ENCODE measurements at places on chromosomes 3 and 15. TPM values are rescaled to one million over a fixed set of nuclear protein-coding genes. Genes with fewer than 3 reads are reported as not detected.

The SLTM gene
- 42.1 TPM for total RNA-seq

The OR5K2 gene
- total RNA-seq: not detected

The CTXN2 gene
- not detected for total RNA-seq

The SPINK8 gene
- not detected for total RNA-seq

The TLR9 gene
- total RNA-seq: 0.29 TPM

The CASR gene
- total RNA-seq: not detected

The MEIS2 gene
- total RNA-seq: 21.1 TPM

The PLSCR2 gene
- not detected for total RNA-seq

The USP4 gene
- 37.1 TPM for total RNA-seq

The RFTN1 gene
- total RNA-seq: 28.8 TPM

The DOCK3 gene
- 3.8 TPM for total RNA-seq

The SNTN gene
- not detected for total RNA-seq

The P2RY13 gene
- 1.0 TPM for total RNA-seq

The SPATA12 gene
- not detected for total RNA-seq

The MNS1 gene
- total RNA-seq: 1.2 TPM

The ADGRG7 gene
- total RNA-seq: not detected

The NMB gene
- total RNA-seq: 31.6 TPM

- no peak for DNase-seq
Measured at GRCh38 chr15:75923756-75924155, 20.1 kb downstream of the FBXO22 start.

DNA sequence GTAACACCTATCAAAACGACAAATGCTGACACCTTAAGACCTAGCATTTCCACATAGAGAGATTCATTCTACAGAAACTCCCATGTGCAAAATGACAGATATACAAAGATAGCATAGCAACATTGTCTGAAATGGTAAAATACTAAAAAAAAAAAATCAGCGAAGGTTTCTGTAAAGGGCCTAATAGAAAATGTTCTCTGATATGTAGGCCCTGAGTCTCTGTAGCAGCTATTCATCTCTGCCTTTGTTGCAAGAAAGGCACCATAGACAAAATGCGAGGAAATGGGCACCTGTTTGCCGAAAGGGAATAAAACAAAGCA lies 631 bp upstream of the MFGE8 start:
- DNase-seq: no peak

DNA sequence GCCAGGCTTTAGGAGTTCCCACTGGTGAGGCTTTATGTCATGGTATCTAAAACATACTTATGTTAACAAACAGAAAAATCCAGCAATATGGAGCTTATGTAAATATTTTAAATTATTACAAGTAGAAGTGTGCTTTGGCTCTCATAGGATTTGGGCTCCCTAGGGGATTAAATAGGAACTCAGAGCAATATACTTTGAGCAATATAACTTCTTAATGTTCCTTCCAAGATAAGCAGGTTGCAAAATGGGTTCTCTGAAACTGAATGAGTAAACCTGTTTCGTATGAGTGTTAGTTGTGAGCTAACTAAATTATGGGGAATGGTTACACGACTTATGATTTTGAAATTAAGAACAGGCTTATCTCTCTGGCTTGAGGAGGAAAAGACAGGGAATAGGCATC lies 366.1 kb upstream of the ZNF385D start:
- DNase-seq: no peak

- no peak for DNase-seq
Measured at GRCh38 chr3:42556089-42556632, 25.6 kb downstream of the SEC22C start.

- no peak for DNase-seq
Measured at GRCh38 chr3:64311424-64312061, 86.3 kb upstream of the PRICKLE2 start.

DNA sequence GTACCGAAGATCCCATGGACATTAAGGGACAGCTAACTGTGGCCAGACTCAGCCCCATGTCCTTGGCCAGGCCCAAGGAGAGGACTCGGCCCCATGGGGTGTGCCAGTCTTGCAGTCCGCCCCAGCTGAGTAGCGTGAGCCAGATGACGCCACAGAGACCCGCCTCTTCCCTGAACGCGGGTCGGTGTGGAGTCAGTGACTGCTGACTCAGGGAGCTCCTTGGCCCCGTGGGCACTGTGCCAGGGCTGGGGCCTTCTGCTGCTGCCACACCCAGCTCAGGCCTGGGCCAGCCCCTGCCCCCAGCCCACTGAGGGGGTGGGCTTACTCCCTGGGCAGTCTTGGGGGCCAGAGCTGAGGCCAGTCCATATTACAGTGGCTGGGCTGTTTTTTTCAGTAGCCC lies 52.8 kb downstream of the PLXNA1 start:
- peak; percentile 80 for DNase-seq

- DNase-seq: peak; percentile 69
Measured at GRCh38 chr15:83108266-83109219, 1.1 kb downstream of the TM6SF1 start.

DNA sequence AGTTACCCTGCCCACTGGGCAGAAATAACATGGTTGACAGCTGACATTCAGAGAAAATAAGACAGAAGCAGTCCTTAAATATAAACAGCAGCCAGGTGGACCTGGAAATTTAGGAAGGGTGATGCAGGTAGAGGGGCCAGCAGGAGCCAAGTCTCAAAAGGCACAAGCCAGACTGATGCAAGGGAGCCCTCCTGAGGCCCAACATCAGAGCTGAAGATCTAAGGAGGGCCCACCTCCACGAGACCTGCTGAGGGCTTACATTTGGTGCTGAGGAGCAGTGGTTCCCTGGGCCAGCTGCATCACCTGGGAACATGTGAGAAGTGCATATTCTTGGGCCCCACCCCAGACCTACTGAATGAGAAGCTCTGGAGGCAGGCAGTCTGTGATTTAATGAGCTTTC lies 105.5 kb upstream of the TRIM42 start:
- DNase-seq: no peak

DNA sequence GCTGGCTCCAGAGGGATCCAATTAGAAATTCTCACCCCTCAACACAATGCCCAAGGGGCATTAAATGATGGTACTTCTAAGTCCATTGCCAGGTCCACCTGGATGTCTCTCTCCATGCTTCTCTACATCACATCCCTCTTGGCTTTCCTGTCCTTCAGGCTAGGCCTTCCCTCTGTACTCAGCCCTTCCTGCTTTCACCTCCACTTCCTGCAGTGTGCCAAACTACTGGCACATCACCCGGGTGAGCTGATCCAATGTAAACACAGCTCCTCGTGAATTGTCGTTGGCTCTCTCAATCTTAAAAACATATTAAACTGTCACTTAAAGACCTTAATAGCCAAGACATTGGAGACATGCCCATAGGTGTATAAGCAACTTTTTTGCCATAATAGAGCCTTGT lies 4.0 kb downstream of the LMCD1 start:
- no peak for DNase-seq

GRCh38 chr15:74604983-74605794 lies 10.4 kb upstream of the CLK3 start:
- no peak for DNase-seq

DNA sequence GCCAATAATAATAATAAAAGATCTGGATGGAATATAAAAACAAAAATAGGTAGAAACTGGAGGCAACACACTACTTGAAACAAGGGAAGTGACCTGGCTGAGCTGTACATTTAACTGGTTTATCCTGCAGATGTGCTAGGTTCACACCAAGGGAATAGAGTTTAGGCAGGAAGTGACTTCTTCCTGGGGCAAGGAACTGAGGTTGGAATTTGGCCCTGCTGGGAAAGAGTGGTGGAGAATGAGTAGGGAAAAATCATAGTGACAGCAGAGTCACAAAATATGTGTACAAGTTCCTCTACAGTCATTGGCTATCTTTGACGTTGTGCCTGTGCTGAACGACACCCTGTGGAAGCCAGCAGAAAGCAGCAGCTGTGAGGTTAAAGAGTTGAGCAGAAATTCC lies 44.1 kb downstream of the ARHGAP11B start:
- DNase-seq: no peak

GRCh38 chr15:69032703-69033373 lies 18.3 kb downstream of the NOX5 start:
- no peak for DNase-seq

GRCh38 chr15:85793641-85794597 lies 806 bp downstream of the KLHL25 start:
- peak; percentile 53 for DNase-seq

DNA sequence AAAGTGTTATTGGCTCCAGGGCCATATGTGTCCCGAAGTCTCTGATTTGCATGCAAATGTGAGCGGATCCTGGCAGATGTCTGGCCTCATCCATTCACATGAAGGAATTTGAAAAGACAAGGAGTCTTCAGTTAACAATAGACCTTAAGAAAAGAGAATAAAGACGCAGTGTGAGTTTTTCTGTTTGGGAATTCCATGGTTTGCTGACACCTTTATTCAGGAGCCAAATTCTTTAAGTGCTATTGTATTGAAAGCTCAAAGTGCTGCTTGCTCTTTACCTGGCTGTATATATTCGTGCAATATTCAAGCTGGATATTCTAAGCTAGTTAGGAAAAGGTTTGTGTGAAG lies 2.2 kb downstream of the LRRN1 start:
- DNase-seq: no peak

GRCh38 chr3:177792311-177793030 lies 595.2 kb upstream of the TBL1XR1 start:
- DNase-seq: no peak

- DNase-seq: no peak
Measured at GRCh38 chr15:39086641-39087040, 494.2 kb upstream of the THBS1 start.

DNA sequence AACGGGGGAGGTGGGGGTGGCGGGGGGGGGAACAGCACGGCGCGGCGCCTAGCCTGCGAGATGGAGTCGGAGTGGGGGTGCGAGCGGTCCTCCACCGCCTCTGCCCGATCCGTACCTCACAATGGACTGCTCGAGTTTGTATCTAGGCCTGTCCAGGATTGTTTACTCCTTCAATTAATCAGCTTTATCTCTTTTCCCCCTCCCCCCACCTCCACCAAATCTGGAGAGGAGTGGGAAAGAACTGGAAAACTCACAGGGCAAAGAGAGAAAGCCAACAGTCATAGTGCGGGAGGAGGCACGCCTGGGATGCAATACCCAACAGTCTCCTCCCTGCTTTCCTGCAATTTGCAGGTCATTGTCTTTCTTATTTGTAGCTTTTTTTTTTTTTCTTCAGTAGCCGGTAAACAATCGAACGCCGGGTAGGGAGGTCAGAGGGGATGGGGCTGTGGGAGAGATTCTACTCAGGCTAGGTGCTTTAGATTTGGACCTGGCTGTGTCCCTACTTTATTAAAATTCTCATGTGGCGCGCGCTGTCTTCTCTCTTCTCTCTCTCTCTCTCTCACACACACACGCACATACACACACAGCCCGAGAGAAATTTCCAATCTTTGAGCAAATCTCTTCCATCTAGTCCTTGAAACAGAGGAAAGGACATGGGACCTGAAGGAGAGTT lies 6.9 kb upstream of the MEIS2 start:
- DNase-seq: no peak

DNA sequence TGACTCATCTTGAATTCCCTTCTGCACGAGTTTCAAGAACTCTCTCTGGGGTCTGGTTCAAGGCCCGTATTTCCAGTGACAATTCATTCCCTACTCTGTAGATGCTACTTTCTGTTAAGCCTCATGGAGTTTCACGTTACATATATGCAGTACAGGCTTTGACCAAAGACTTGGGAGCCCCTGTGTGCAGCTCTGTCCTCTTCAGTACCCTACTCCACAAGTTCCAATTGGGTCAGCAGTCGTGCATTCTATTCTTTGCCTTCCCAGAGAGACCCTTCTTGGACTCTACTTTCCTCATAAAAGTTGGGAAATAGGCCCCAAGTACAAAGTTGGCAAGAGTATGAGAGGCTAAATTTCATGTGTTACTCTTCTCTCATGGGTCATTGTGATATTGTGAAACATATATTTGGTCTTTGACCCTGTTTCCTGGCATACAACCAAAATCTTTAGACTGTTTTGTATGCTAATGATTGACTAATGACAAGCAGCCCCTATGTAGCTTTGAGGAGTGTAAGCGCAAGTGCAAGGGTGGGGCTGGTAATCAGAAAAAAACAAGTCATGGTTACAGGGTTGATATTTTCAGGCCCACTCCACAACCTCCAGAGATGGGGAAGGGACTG lies 15.0 kb upstream of the CCDC50 start:
- no peak for DNase-seq

DNA sequence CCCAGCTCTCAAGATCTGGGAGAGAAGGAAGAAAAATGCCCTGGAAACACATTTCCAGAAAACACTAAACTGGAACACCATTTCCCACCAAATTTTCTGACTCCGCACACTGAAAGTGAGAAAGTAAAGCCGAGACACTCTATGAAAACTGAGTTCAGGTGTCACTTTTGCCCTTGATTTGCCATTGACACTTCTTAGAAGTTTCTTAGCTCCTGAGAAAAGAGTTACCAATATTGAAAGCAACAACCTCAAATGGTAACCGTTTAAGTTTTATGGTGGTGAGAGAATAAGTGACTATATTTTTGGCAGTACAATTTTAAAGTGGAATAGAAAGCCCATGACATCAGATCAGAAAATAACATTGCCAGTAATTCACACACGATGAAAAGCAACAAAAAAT lies 39.0 kb downstream of the CD86 start:
- no peak for DNase-seq

- DNase-seq: no peak
Measured at GRCh38 chr3:160378331-160379109, 20.5 kb downstream of the IFT80 start.

DNA sequence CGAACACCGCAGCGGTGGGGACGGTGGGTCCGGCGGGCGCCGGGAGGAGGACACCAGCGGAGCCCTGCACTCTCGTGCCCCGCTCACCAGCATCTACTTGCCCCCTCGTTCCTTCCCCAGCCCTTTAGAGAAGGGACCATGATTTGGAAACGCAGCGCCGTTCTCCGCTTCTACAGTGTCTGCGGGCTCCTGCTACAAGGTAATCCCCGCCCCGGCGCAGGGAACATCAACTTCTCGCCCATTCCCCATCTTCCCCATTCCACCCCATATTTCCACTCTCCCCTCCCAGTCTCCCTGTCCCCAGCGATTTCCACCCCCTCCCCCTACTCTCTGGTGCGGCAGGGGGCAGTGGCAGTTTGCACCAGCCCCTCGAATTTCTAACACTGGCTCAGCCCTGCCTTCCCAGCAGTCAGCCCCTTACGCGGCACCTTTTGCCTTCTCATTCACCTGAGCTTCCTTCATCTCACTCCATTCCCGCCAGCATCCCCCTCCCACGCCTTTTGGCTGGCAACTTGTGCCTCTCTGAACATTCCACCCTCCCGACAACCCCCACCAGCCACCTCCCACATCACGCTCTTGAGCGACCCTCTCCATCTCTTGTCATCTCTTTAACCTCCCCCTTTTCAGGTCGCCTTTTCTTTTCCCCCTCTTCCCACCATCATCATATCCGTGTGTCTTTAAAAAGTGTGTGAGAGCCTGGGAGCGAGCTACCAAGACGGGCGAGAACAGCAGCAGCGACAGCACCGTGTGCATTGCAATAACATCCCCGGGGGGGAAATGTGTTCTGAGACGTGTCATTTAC lies 882 bp downstream of the CADM2 start:
- DNase-seq: no peak

DNA sequence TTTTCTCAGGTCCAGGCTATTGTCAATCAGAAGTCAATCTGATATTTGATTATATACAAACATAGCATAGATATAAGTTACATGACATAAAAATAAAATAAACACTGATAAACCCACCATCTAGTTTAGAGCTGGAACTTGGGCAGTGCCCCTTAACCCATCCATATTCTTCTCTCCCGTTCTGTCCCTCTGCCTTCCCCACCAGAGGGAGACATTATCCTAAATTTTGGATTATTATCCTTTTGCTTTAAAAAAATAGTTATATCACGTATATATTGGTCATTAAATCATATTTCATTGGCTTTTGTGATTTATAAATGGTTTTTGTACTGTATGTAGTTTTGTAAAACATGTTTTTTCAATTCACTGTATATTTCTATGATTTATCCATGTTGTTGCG lies 107.9 kb downstream of the GMPS start:
- no peak for DNase-seq

Data from left cardiac atrium (tissue), 4 donors.